Suppressor macrophage treated with lipopolysaccharide for 1 hour (primary cell): ENCODE measurements at places on chromosomes 6 and 20.

DNA sequence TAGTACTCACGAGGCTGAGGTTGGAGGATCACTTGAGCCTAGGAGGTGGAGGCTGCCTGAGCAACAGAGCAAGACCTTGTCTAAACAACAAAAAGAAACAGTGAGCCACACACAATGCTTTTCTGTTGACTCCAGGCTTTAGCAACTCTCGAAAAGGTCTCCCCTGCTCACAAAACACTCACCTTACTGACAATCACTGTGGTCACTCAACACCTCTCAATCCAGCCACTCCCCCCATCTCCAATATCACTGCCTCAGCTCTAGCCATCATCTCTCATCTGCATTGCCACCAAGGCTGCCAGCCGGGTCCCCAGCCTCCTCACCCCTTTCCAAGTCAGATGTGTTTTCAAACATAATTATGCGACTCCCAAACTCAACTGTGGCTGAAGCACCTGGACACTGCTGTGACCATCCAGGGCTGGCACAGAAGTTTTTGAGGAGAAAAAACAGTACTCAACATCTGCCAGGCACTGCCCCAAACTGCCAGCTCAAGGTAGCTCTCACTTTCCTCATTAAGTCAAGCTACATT, 218.0 kb upstream of the ARID1B start:
- no peak for DNase-seq

DNA sequence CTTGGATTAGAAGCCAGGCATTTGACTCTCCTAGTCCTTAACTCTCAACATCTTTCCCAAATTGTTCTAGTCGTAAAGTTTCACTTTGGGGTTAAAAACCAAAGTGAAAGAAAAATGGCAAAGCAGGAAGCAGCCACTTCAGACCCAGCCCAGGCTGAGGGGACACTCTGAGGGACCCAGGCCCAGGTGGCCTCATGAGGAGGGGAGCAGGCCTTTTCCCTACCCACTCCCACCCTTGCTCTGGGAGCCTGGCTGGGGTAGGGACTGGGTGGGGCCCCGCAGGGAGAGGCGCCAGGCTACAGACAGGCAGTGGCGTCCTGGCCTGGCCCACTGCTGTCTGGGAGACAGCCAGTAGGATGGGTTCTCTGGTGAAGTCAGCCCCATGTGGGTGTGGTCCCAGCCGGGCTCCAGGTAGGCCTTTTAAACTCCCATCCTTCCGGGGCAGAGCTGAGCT, 68.7 kb upstream of the MYL9 start:
- no peak for DNase-seq

- no peak for DNase-seq
Measured at GRCh38 chr6:157775376-157775775, 47.7 kb upstream of the SNX9 start.

- DNase-seq, result no peak
Measured at GRCh38 chr6:145076115-145076841, 659.0 kb downstream of the EPM2A start.

- peak; percentile 53 for DNase-seq
Measured at GRCh38 chr6:159031846-159032245, 12.9 kb downstream of the TAGAP start.

GRCh38 chr6:45836984-45837383, 178.7 kb downstream of the CLIC5 start:
- DNase-seq, result no peak

GRCh38 chr6:52087498-52087999, at the start of gene PKHD1:
Gene PKHD1, minus strand, starts transcription at chr6:52087613. Its CDS starts 2,680 bp downstream, at chr6:52084933.
- peak; percentile 5 for DNase-seq

GRCh38 chr20:49571553-49571835, 3.6 kb upstream of the PTGIS start:
- no peak for DNase-seq

DNA sequence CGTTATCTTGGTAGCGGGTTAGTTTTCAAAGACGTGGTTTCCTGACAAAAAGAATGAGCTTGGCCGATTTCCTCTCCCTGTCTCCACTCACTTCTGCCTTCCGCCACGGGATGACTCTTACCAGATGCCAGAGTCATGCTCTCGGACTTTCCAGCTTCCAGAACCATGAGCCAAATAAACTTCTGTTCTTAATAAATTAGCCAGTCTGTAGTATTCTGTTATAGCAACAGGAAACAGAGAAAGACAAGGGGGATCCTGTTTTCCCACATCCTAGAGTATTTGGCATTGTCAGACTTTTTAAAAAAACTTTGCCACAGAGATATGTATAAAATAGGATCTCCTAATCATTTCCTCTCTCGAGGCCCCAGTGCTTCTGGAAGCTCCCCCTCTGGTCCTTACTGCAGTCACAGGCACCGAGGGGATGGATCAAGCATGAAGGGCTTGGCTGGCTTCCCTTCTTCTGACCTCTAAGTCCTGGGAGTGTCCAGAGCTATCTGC, 84.9 kb upstream of the NAA20 start:
- peak; percentile 93 for DNase-seq

GRCh38 chr6:91117550-91117949, 530.7 kb upstream of the MAP3K7 start:
- no peak for DNase-seq

- no peak for DNase-seq
Measured at GRCh38 chr20:57166568-57167291, 99.7 kb downstream of the BMP7 start.

DNA sequence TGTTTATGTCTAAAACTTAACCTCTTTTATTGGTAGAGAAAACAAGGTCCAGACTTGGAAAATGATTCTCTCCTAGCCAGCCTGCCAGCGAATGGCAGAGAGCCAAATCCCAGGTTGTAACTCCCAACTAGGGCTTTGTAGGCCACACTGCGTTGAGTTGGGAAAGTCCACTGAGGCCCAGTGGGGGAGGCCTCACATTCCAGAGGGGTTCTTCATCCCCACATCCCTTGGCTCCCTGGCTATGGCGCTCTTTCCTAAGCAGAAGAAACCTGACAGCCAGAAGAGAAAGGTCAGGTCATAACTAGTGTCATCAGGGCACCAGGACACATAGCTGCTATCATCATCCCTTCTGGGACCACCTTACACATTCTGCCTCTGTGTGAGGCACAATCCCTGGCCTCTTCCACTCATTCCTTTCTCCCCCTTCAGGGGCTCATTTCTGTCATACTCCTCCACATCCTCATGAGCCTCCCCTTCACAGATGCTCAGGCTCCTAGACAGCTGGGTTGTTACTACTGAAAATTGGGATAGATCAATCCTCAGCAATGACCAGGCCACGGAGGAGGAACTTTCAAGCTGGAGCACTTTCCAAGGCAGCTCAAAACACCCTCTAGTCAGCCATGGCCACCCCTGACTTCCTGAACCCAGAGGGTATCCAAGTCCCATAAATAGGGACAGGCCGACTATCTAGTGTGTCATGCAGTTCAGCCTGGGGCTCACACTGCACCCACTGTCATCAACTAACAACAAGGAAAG, 48.6 kb downstream of the TCP11 start:
- DNase-seq, result no peak

- DNase-seq, result no peak
Measured at GRCh38 chr6:163837691-163838431, 423.3 kb downstream of the QKI start.

GRCh38 chr20:60512443-60512842, 554.2 kb downstream of the CDH26 start:
- DNase-seq, result no peak

- peak; percentile 38 for DNase-seq
Measured at GRCh38 chr6:44001318-44002066, 125.8 kb downstream of the MRPL14 start.

DNA sequence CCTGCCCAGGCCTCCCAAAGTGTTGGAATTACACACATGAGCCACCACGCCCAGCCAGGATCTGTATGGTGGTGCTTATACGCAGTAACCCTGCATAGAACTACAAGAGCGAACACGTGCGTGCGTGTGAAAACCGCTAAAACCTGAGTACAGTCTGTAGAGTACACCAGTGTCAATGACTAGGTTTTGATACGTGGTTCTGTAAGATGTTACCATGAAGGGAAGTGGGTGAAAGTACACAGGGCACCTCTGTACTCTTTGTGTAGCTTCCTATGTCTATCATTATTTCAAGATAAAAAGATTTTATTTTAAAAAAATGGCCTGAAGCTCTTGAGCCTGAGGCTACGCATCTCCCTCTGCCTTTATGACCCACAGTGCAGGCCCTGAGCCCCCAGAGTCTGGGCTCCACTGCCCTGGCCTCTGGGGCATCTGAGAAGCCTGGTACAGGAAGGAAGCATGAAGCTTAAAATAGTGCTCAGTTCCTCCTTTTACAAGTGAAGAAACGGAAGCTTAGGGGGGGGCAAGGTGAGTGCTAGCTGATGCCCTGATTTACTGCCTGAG, 21.6 kb downstream of the LY86 start:
- no peak for DNase-seq

DNA sequence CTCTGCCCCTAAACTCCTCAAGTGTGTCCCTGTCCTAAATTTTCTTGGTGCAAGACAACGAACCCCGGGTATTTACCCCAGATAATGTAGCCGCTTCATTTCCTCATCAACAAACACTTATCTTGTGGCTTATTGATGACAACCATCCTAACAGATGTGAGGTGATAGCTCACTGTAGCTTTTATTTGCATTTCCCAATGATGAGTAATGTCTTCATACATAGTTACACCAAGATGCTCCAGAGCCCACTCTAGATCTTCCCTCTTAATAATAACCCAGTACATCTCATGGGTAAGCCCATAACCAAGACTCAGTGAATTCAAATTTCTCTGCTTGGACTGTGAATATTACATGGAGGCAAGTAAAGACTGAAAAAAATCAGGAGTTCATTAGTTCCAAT, 48.2 kb upstream of the BEND6 start:
- DNase-seq, result no peak

GRCh38 chr6:105545228-105545920, 142.5 kb upstream of the PREP start:
- no peak for DNase-seq

- no peak for DNase-seq
Measured at GRCh38 chr6:46290421-46291274, 119.9 kb upstream of the ENPP5 start.

- no peak for DNase-seq
Measured at GRCh38 chr6:79718509-79719247, 87.5 kb downstream of the SH3BGRL2 start.

GRCh38 chr6:17417817-17418216, 24.4 kb downstream of the CAP2 start:
- DNase-seq, result no peak

DNA sequence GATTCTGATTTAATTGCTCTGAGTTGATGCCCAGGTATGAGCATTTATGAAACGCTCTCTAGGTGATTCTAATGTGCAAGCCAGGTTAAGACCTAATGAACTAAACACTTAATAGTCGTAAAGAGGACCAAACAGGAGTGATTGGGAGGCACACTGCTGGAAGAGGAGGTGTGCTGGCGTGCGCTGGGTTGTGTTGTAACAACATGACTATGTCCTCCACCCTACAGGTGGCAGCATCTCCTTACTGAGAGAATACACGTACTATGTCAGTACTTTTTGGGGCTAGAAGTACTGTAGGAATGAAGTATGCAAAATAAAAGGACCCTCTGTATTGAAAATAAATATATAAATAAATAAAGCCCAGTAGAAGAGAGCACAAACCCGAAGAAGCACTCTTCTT, 11.9 kb downstream of the C6orf89 start:
- no peak for DNase-seq
